Aortic smooth muscle cell (primary cell): ENCODE measurements at places on chromosomes 11 and 22. TPM values are rescaled to one million over a fixed set of nuclear protein-coding genes. Genes with fewer than 3 reads are reported as not detected.

RFPL3 gene
- not detected in 2 replicates for total RNA-seq

MTCH2 gene
- 79.4 and 81.2 TPM in 2 replicates for total RNA-seq

MICALL1 gene
- 14.9 and 16.8 TPM in 2 replicates for total RNA-seq

OR52N4 gene
- total RNA-seq, result not detected in 2 replicates

MED15 gene
- total RNA-seq, result 25.9 and 30.3 TPM in 2 replicates

DKK3 gene
- 237 and 396 TPM in 2 replicates for total RNA-seq

TTLL12 gene
- total RNA-seq, result 13.7 and 18.0 TPM in 2 replicates

CTSW gene
- 0.12 TPM in 1 of 2 replicates, not detected in the other for total RNA-seq

RIMBP3B gene
- 0.19 and 0.26 TPM in 2 replicates for total RNA-seq

FXYD2 gene
- not detected in 2 replicates for total RNA-seq

IL17REL gene
- total RNA-seq, result not detected in 2 replicates

SLC16A8 gene
- total RNA-seq, result 0.26 and 0.37 TPM in 2 replicates

CHRM1 gene
- not detected in 2 replicates for total RNA-seq
